ENCODE measurements at places on chromosomes 11 and 22. TPM values are rescaled to one million over a fixed set of nuclear protein-coding genes. Genes with fewer than 3 reads are reported as not detected.

GRCh38 chr11:697811-698311 lies 2.2 kb downstream of the TMEM80 start:
- no peak for DNase-seq

GRCh38 chr11:29159552-29160465 lies 857.0 kb downstream of the KCNA4 start:
- peak; percentile 88 for DNase-seq

DNA sequence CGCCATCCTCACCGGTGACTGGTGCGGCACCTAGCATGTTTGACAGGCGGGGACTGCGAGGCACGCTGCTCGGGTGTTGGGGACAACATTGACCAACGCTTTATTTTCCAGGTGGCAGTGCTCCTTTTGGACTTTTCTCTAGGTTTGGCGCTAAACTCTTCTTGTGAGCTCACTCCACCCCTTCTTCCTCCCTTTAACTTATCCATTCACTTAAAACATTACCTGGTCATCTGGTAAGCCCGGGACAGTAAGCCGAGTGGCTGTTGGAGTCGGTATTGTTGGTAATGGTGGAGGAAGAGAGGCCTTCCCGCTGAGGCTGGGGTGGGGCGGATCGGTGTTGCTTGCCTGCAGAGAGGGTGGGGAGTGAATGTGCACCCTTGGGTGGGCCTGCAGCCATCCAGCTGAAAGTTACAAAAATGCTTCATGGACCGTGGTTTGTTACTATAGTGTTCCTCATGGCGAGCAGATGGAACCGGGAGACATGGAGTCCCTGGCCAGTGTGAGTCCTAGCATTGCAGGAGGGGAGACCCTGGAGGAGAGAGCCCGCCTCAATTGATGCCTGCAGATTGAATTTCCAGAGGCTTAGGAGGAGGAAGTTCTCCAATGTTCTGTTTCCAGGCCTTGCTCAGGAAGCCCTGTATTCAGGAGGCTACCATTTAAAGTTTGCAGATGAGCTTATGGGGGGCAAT lies 1.1 kb downstream of the NEAT1 start:
- DNase-seq, result peak; percentile 26

DNA sequence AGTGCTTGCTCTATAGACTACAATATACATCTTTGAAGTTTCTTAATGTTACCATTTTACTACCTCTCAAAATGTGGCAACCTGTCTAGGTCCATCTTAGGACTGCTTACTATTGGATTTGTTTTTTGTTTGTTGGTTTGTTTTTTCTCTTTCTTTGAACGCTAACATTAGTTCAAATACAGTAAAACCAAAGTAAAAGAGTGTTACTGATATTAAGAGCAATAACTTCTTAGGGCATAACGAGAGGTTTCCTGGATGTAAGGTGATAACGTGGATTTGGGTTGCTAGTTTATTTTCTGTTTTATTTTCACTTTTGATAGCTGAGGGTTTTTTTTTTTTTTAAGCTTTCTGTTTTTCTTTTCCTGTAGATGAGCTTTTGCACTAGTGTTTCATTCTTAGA lies 43.6 kb downstream of the TMEM135 start:
- no peak for DNase-seq

DNA sequence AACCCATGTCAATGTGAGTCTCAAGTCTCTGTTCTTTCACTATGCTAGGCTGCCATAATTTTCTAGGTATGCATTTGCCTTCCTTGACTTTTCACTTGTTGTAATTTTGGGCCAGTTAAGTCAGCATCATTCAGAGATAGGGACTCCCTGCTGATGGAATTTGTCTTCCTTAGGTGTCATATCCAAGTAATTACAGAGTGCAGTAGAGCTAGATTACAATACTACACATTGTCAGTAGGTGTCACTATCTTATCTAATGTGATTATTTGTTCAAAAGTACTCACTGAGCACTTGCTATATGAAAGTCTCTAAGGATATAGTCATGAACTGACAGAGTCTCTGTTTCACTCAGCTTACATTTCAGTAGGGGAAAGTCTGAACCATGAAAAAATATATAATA lies 25.0 kb upstream of the SYN3 start:
- DNase-seq, result no peak

DNA sequence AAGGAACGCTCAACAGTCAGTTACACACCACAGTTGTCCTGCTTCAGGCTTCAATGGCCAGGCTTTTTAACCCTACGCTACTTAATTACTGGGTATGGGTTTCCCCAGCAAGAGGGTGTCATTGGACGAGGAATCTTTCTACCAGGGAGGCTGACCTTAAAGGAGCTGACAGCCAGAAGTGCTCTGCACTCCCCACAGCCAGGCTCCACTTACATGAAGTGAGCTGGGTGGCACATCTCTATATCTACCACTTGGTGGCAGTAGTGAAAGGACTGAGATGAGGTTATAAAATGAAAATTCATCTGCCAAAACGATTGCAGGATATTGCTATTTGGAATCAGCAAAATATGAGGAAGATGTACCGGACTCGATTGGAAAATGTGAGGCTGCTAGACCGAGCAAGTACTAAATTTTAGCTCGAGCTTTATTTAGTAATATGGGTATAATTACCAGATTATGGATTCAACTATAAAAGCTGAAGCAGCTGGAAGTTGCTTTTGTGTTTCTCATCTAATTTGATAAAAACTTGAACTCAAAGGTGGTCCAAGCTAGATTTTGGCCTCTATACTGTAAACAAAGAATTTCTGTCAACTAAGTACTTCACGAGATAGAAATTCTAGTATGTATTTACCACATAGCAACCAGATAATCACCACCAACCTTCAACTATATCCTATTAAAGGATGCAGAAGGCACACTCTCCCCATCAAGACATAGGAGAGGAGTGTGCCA lies 53.9 kb upstream of the CEP126 start:
- peak; percentile 77 for DNase-seq

- peak; percentile 49 for DNase-seq
Observed at GRCh38 chr11:110529043-110529442, 99.3 kb downstream of the FDX1 start.

- no peak for DNase-seq
Observed at GRCh38 chr11:11600288-11600687, 21.5 kb downstream of the GALNT18 start.

DNA sequence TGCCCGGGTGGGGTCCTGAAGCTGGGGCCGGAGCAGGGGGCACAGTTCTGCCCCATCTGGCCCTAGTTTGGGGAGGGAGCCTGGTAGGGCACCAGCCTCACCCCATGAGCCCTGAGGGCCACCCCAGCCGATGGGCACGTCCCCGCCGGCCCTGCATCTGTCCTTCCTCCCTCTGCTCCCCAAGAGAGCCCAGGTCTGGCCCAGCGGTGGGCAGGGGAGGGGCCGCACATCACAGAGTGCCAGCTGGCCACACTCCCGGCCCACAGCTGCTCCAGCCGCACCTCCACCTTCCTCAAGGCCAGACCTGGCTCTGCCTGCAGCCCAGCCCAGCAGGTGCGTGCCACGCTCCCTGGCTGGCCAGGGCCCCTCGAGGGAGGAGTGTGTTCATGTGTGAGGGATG lies 21.6 kb downstream of the BRSK2 start:
- DNase-seq, result no peak

GRCh38 chr22:49996518-49997250 lies 15.9 kb downstream of the IL17REL start:
- DNase-seq, result no peak

Gene FGF3
- total RNA-seq, result not detected

Gene CCDC73
- not detected for total RNA-seq

Gene OVOL1
- not detected for total RNA-seq

Gene CCDC116
- 0.17 TPM for total RNA-seq

Gene LAYN
- total RNA-seq, result 71.8 TPM

Gene LRP4
- 2.2 TPM for total RNA-seq

Gene OR52L1
- total RNA-seq, result not detected
